ENCODE measurements at places on chromosomes 12 and 14. TPM values are rescaled to one million over a fixed set of nuclear protein-coding genes. Genes with fewer than 3 reads are reported as not detected.

GRCh38 chr12:109088818-109089217 lies 4.5 kb downstream of the ALKBH2 start:
- no peak for DNase-seq

GRCh38 chr14:49733836-49734235 lies 34.1 kb upstream of the KLHDC2 start:
- no peak for DNase-seq

- DNase-seq = no peak
These were observed 24.1 kb downstream of the NUP37 start for GRCh38 chr12:102095677-102096263.

GRCh38 chr14:46323404-46323762 lies 328.2 kb downstream of the RPL10L start:
- DNase-seq = no peak

- DNase-seq = no peak
These were observed 819.5 kb downstream of the SLC16A7 start for GRCh38 chr12:60415351-60415750.

- no peak for DNase-seq
These were observed 6.0 kb upstream of the UBC start for GRCh38 chr12:124920353-124920935.

DNA sequence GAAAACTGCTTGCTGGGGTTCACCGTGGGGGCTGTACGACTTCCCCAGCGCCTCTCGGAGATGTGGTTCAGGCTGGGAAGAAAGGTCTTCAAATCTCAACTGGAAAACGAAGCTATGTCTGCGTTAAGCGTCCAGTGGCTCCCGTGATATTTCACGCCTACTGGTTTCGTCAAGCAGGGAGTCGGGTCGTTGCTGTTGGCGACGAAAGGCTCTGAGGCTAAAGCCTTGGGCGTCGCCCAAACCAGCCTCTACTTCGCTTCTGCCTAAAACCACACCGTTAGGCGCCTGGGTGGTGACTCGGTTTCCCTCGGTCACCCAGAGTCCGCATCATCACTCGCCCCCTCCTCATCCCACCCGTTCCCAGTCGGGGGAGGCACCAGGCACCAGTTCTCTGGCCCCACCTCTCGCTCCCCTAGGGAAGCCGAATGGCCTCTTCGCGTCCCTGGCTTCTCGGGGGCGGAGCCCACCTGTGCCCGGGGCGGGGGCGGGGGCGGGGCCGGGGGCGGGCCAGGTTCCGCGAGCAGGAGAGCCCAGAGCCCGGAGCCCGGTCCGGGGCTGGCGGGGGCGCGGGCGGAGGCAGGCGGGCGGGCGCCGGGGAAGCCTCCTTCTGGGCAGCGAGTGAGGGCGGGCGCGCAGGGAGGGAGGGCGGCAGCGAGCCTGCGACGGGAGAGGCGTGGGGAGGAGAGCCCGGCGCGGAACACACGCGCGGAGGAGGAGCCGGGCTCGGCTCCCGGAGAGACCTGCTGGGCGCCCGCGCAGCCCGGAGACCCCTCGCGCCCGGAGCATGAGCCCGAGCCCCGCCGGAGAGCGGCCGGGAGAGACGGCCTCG lies at the start of gene B4GALNT3:
TSS of gene B4GALNT3 (plus strand) at position 510 of the 829 bp plus-strand sequence. CDS start 438 bp downstream, outside the sequence.
- peak; percentile 42 for DNase-seq

GRCh38 chr12:53600490-53601295 lies 25.5 kb downstream of the ATF7 start:
- no peak for DNase-seq

DNA sequence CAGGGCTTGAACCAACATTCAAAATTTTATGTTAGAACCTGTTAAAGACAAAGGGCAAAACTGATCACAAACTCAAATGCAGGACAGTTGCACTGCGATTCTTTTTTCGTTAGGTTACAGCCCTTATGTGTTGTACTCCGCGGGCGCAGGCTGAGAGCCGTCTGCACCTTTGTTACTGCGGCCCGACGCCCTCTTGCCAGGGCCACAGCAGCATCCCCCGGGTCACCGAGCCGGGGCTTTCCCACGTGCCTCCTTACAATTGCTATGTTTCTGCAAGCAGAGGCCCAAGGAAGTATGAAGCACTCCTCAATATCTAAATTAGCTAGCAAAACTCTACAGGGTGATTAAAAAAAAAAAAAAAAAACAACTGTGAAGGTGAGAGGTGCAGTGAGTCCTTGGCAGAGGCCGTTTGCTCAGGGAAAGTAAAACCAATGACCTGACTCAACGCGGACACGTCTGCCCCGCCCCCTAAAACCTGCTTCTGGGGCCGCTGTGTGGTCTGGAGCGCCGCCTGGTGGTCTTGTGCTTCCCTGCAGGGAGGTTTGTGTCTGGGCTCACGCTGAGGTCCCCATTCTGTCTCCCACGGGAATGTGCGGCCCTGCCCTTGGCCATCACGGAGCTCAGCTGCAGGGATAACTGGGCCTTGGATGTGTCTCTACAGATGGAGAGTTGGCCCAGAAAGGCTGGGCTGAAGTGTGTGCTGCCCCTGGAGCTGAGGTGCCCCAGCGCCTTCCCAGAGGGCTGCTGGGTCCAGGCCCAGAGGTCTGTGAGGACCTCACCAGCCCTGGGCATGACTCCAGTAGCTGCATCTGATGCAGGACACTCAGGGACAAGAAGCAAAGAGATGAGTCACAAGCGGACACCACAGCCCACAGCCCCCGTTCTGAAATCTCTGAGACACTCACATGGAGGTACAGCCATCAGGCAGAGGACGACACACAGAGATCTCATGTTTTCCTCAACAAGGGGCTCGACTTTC lies 418.5 kb downstream of the TMEM121 start:
- peak; percentile 40 for DNase-seq

GRCh38 chr14:40762685-40763084 lies 844.0 kb upstream of the LRFN5 start:
- no peak for DNase-seq

DNA sequence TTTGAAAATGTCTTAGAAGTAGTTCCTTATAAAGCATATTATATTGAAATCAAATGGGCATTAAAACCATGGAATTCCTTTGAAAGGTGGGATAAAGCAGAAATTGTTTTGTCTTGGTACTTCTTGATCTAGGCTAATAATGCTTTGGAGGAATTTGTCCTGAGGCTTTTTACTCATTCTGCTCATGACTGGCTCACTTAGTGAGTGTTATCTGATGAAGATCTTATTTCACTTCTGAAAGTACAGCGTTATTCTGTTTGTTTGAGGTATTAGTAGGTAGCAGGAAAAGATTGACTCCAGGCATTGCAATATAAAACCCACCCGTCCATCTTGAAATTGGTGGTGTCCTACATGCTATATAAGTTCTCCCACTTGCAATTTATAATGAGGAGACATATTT lies 5.5 kb downstream of the C12orf71 start:
- no peak for DNase-seq

GRCh38 chr12:88562846-88563582 lies 17.3 kb downstream of the KITLG start:
- no peak for DNase-seq

DNA sequence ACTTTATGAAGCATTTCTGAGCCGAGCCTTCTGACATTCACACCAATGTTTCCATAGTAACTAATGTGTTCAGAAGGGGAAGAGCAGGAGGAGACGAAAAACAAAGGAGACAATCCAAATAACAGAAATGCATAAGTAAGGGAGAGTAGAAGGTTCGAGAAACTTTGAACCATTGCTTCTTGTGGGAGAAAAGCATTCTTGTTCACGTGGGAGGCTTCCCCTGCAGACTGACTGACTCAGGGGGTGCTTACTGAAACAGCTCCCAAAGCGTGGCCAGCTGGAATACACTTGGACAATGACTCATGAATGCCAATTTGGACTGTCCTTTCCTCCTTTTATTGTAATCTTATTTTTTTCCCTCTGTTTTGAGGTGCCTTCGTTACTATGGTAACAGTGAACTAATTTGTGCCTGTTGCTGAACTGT lies 73.9 kb downstream of the NEDD1 start:
- no peak for DNase-seq

GRCh38 chr14:94542811-94543440 lies 18.3 kb upstream of the SERPINA4 start:
- DNase-seq = no peak

GRCh38 chr14:63483315-63483714 lies 59.9 kb downstream of the PPP2R5E start:
- no peak for DNase-seq

DNA sequence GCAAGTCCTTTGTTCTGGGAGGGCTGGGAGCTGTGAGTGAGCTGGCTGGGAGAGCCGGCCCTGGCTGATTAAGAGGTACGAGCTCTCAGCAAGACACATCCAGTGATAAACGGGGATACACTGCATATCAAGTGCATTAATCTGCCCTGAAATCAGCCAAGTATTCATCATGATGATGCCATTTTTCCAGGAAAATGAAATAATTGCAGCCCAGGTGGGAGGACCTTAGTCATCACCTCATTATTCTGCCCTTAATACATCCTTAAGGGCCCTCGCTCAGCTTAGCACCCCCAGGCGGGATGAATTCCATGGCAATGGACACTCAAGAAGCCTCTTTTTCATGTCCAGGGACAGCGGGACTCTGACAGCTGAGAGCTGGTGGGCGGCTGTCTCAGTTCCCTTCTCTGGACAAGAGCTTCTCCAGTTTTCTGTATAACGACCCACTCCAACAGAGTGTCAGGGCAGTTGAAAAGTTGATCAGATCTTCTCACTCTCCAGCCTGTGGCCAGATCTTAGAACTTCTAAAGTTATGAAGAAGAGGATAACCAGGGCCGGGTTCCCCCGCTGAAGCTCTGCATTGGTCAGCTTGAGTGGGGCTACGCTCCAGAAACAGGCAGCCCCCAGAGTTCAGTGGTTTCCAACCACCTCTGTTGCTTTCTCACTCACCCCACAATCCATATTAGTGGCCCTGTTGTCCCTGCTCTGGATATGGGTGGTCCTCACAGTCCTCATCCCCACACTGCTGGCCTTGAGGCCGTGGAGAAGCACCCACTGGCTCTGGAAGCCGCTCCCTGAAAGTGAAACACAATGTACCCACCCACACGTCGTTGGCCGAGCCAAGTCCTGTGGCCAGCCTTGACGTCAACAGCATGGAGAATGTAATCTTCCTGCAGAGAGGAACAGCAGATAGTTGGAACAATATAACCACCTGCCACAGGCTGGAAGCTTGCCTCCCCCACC lies 306.2 kb upstream of the DIO3 start:
- DNase-seq = no peak

DNA sequence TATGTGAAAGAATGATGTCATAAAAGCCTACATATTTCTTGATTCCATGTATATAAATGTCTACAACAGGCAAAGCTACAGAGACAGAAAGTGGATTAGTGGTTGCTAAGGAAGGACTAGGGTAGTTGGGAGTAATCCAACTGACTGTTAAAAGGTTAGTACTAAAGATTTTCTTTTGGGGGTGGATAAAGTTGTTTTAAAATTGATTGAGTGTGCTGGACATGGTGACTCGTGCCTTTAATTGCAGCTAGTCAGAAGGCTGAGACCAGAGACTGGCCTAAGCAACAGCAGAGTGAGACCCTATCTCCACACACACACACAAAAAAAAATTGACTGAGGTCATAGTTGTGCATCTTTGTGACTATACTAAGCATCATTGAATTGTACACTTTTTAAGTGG lies 234.3 kb downstream of the C12orf50 start:
- DNase-seq = no peak

DNA sequence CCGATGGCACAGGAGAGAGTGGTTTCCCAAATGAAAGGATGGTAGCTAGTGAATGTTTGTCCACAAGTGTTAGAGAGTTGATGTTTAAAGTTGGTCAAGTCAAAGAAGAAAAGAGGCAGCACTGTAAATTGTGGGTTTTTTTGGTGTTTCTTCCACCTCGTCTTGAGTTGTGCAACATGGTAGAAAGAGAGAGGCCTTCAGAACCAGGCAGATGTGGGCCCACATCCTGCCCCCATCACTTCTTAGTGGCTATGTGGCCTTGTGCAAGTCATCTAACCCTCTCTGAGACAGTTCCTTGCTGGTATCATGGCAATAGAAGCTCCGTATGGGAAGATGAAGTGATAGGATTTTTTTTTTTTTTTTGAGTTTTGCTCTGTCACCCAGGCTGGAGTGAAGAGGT lies 60.8 kb downstream of the NDUFA12 start:
- DNase-seq = no peak

ERP27 gene
- not detected for total RNA-seq

ATP2B1 gene
- 11.4 TPM for total RNA-seq

LBHD2 gene
- 7.5 TPM for total RNA-seq

AVPR1A gene
- not detected for total RNA-seq

LRRC43 gene
- not detected for total RNA-seq

Measured in Caki2 (cell line).